ENCODE measurements at places on chromosomes 5 and 9.

DNA sequence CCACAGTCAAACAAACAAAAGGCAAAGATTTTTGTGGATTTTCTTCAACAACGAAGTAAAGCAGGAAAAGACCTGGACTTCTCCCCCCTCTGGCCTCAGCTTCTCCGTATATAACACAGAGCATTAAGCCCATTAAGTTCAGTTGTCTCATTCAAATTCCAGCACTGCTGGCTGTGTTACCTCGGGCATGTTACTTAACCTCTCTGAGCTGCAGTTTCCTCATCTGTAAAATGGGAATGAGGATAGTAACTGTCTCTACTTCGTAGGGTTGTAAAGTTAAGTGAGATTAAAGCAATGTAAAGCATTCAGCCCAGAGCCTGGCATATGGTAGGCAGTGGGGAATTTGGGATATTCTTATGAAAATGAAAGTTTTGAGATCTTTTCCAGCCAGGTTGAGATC lies 92.7 kb upstream of the SMIM23 start:
- no peak for DNase-seq

DNA sequence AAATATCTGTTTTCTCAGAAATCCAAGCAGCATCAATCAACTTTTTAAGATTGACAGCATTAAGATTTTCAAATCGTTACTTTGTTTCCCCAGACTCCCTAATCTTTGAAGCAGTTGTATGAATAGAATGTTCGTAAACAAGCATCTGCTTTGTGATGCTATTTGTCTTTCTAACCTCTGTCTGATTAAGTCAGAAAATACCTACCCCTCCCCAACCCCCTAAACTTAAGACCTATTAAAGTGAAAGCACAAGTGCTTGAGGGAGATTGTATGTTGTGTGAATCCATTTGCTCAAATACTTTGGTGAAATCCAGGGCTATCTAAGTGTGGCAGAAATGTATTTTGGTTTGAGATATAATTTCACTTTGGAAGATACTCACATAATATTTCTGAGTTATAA lies 47.9 kb upstream of the C5orf47 start:
- DNase-seq = no peak

DNA sequence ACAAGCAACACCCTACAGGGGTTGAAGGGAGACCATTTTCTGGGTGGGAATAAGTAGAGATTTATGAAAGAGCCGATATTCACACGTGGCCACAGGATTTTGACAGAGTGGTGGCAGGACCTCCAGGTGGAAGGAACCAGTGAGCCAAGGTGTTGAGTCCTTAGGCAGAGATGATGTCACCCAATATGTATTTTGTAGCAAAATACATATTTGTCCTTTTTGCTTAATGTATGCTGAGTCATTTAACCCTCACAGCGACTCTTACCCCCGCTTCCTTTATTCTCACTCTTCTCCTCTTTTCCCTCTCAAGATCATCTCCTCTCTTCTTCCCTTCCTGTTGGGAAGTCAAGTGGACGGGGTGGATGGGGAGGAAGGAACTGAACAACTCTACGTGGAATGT lies 215.7 kb upstream of the S1PR3 start:
- DNase-seq = no peak

DNA sequence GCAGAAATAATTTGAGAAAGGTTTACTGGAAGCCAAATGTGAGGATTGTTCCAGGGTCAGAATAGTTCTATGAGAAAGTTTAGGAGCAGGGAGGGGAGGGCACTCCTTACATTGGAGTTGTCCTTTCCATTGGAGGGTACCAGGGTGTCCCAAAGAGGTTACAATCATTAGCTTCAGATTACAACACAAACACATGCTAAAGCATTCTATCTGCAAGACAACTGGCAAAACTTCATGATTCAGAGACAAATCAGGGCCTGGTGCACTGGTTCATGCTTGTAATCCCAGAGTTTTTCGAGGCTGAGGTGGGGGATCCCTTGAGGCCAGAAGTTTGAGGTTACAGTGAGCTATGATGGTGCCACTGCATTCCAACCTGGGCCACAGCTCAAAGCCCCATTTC lies 51.8 kb downstream of the NSUN2 start:
- no peak for DNase-seq

GRCh38 chr5:76685704-76686103 lies 30.2 kb upstream of the F2R start:
- DNase-seq = no peak

DNA sequence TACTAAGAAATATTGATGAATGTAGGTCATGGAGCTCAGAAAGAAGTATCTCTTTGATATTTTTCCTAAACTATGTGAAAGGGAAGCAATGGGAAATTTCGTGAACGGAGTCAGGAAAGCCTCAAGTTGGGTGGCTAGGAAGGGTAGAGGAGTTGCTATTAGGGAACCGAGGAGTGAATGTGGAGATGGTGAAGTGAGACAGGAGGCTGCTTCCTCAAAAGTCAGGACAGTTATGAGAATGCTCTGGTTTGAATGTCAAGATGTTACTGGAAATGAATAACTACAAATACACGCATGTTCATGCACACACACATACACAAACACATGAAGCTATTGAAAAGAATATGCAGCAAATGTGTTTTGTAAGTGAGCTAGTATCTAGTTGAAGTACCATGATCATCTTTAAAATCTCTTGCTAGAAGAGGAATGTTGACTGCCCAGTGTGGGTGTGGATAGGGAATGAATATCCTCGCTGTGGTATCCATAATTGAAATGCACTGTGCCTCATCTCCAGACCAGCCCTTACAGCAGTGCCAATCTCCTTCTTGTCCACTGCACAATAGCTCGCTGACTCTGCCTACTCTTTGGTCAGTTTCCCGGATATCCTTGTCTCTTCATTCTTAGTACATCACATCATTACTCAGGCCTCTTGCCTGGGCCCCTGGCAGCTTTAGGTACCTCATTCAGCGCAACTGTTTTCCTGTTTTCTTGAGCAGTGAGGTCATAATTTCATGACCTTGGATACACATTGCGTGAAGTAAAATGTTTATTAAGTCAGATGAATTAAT lies 21.9 kb upstream of the PDCD1LG2 start:
- no peak for DNase-seq

DNA sequence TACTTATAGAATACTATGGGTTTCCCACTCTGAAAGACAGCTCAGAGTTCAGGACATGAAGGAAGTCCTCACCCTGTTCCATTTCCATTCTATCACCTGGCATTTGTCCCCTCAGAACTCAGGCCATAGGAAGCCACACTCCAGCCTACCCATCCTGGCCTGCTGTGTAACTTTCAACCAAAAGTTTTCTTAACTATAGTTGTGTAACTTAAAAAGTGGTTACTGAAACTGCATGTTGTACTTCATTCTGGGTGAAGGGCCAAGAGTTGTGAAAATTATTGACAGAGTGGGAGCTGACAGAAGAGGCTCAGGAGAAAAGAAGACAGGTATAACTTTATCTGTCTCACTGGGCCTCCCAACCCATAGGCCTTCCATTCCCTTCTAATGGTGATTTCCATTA lies 212.5 kb downstream of the RAB3C start:
- no peak for DNase-seq

GRCh38 chr5:72314571-72315172 lies 5.4 kb downstream of the MRPS27 start:
- no peak for DNase-seq

DNA sequence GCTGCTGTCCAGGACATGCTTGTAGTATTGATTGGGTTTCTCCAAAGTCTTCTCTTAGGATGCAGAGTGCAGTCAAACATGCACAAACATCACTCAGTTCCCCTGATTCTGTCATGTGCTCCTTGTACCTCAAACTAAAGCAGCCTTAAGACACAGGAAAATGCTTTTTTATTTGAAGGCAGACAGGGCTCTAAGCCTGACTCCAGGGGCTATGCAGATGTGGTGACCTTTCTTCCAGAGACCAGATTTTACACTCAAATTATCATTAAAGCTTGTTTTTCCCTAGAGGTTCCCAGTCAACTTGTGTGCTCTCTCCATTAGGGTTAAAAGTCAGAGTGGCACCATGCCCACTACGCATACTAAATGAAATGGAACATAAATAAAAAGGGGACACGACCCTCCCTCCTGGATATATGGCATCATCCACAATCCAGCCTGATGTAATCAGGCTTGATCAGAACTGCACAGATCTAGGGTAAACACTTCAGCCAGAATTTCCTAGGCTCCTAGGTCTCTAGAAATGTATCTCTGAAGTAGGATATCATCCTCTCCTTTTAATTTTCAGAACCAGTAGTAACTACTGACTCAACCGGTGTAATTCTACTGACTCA lies 771.1 kb downstream of the NR2F1-AS1 start:
- DNase-seq = no peak

DNA sequence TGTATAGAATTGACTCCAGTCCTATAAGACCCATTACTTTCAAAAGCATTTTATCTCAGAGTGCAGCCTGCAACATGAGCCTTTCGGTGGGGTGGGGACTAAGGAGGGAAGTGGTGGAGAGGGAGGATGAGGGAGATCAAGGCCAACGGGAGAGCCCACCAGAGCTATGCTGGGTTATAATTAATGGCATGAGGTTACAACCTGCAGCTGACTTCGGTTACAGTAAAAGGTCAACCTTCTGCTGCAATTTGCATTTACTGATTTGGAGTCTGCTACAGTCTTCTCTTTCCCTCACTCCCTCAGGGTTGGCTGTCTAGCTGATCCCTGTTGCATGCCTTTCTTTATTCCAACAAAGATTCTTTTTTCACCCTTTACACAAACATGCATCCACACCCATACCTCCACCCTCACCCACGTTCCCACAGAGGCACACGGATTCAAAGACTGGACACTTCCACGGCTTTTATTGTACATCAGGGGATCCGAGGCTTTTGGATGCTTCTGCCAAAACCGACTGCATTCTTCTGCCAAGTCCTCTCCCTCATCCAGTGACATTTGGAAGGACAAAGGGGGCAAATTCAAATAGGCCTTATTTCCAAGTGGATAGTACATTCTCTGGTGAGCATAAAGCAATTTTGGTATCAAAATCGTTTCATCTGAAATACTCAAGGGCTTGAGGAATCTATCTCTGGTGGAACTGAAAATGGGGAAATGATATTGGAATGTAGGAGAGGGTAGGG lies 381.2 kb downstream of the NFIB start:
- no peak for DNase-seq

DNA sequence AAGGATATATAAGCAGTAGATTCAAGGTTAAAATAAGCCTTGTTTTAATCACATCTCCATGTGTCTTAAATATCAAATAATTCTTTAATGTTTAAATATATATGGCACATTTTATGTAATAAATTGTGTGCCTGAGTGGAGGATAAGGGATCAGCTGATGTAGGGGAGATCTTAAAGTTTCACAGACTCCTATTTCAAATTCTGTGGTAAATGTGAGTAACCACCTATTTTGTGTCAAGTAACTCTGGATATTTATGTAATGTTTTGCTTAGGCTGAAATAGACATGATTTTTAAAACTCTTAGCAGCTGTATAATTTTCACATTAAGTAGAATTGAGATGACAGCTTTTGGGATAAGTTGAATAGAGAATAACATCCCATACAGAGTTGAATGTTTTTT lies 41.3 kb upstream of the ITGA2 start:
- no peak for DNase-seq

DNA sequence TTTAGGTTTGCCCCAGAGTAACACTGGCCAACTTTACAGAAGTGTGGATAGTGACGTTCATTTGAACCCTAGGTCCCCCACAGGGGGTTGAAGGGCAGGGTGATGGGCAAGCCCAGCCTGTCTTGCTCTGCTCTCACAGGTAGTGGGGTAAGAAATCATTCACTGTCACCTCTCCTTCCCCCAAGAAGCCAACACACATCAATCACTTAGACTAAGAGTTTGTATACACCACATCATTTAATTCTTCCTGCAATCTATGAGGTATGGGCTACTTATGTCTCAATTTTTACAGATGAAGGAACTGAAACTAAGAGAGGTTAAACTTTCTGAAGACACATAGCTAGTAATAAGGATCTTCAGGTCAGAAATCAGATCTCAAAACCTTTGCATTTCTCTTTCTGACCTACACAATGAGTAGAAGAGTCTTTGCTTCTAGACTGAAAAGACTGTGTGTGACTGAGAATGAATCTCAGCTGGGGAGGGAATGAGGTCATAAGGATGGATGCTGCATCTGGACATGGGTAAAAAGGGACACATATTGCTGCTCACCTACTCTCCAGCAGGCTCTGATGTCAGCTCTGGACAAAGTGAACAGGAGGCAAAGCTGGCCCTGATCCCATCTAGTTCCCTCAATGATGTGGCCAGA lies 81.0 kb upstream of the EQTN start:
- DNase-seq = no peak
